ENCODE measurements at places on chromosomes 4 and X. TPM values are rescaled to one million over a fixed set of nuclear protein-coding genes. Genes with fewer than 3 reads are reported as not detected.

Gene TIGD2
- polyA plus RNA-seq = 1.3 TPM

Gene BEX2
- polyA plus RNA-seq = 26.1 TPM

Gene ASB11
- 34.2 TPM for polyA plus RNA-seq

Gene VEGFC
- 4.9 TPM for polyA plus RNA-seq

Gene OPHN1
- polyA plus RNA-seq = 1.1 TPM

Gene IKBKG
- 17.2 TPM for polyA plus RNA-seq

Gene LAMTOR3
- 46.7 TPM for polyA plus RNA-seq

Gene MCUB
- 14.8 TPM for polyA plus RNA-seq

Gene SLC7A11
- 2.1 TPM for polyA plus RNA-seq

Gene ZMAT1
- 5.9 TPM for polyA plus RNA-seq

Gene ETNPPL
- 7.0 TPM for polyA plus RNA-seq

Gene BMP3
- 0.02 TPM for polyA plus RNA-seq

Gene ADH6
- not detected for polyA plus RNA-seq

Gene ALB
- 0.81 TPM for polyA plus RNA-seq

Gene SLC9A7
- polyA plus RNA-seq = 1.3 TPM

Gene ADH1B
- polyA plus RNA-seq = 164 TPM

Gene PCDH11X
- not detected for polyA plus RNA-seq

Gene CT83
- polyA plus RNA-seq = not detected

Gene RHOXF2B
- not detected for polyA plus RNA-seq

Gene PPBP
- polyA plus RNA-seq = not detected

Gene ATP1B4
- polyA plus RNA-seq = 3.8 TPM

Gene XAGE1A
- not detected for polyA plus RNA-seq

Gene SLIT2
- polyA plus RNA-seq = 2.9 TPM

Gene SLC34A2
- polyA plus RNA-seq = not detected

Gene MAGEB17
- polyA plus RNA-seq = not detected

Gene VSIG1
- not detected for polyA plus RNA-seq

Gene RIPPLY1
- not detected for polyA plus RNA-seq

Gene GPR50
- not detected for polyA plus RNA-seq

Gene CXCL3
- 2.5 TPM for polyA plus RNA-seq

Gene DCAF8L2
- polyA plus RNA-seq = not detected

Gene DOK7
- polyA plus RNA-seq = 36.3 TPM

Gene POF1B
- 6.9 TPM for polyA plus RNA-seq

Gene PCSK1N
- polyA plus RNA-seq = 9.6 TPM

Gene SOD3
- 59.2 TPM for polyA plus RNA-seq

Gene TRIM75
- not detected for polyA plus RNA-seq

Gene FAM184B
- 0.05 TPM for polyA plus RNA-seq

Gene BLTP1
- polyA plus RNA-seq = 14.6 TPM

Gene RNF128
- 0.66 TPM for polyA plus RNA-seq

Gene UGT2A3
- not detected for polyA plus RNA-seq

Gene CSAG3
- polyA plus RNA-seq = not detected

Gene PDGFRA
- 15.1 TPM for polyA plus RNA-seq

Gene RHOXF2
- not detected for polyA plus RNA-seq

Gene BTK
- 0.88 TPM for polyA plus RNA-seq

Gene CNKSR2
- polyA plus RNA-seq = 0.38 TPM

Gene EPGN
- polyA plus RNA-seq = not detected

Gene CTPS2
- polyA plus RNA-seq = 4.0 TPM

Gene CFP
- 4.7 TPM for polyA plus RNA-seq

Gene HTN1
- not detected for polyA plus RNA-seq

Gene SRPK3
- polyA plus RNA-seq = 36.5 TPM

Gene UGT2B10
- polyA plus RNA-seq = not detected

Gene PASD1
- polyA plus RNA-seq = not detected

Gene TMEM47
- 29.4 TPM for polyA plus RNA-seq
